ENCODE measurements at places on chromosomes 4 and X.

- DNase-seq = no peak
Observed at GRCh38 chrX:136126872-136127406, 20.4 kb upstream of the FHL1 start.

GRCh38 chrX:19446397-19446796 lies 68.9 kb downstream of the MAP3K15 start:
- no peak for DNase-seq

DNA sequence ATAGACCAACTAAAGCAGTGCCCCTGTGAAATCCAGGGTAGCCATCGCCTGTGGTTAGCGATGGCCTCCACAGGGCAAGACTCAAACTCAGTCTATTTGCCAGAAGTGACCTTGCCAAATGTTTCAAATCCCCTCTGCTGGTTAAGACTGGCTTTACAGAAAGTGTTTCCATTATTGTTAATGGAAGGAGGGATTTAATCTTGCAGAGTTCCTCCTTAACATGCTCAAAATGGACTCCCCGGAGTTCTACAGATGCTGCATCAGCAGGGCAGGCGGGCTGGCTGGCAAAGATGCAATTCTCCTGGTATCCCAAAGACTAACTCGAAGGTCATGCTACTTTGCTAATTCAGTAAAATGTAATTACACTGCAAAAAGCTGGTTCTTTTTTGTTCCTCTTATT lies 313.0 kb upstream of the SLC7A11 start:
- no peak for DNase-seq

- no peak for DNase-seq
Observed at GRCh38 chr4:165170819-165171218, 36.5 kb upstream of the KLHL2 start.

GRCh38 chr4:5976431-5976830 lies 41.8 kb downstream of the C4orf50 start:
- no peak for DNase-seq

- DNase-seq = no peak
Observed at GRCh38 chrX:72624194-72624593, 51.6 kb upstream of the HDAC8 start.

DNA sequence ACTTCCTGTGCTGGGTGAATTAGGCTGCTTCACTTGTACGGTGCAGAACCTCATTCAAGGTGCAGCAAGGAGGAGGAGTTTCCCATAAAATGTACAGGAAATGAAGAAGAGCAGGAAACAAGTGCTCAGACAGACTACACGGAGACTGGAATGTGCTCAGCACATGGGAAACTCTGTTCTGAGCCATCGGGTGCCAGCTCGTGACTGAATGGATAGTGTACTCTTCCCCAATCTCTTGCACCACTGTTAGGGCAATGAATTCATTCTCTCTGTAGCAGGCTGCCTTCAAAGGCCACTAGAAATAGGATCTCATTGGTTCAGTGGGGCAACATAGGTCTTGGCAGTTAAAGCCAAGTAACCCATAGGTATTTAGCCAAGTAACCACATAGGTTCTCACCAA lies 200.0 kb upstream of the LDB2 start:
- no peak for DNase-seq

DNA sequence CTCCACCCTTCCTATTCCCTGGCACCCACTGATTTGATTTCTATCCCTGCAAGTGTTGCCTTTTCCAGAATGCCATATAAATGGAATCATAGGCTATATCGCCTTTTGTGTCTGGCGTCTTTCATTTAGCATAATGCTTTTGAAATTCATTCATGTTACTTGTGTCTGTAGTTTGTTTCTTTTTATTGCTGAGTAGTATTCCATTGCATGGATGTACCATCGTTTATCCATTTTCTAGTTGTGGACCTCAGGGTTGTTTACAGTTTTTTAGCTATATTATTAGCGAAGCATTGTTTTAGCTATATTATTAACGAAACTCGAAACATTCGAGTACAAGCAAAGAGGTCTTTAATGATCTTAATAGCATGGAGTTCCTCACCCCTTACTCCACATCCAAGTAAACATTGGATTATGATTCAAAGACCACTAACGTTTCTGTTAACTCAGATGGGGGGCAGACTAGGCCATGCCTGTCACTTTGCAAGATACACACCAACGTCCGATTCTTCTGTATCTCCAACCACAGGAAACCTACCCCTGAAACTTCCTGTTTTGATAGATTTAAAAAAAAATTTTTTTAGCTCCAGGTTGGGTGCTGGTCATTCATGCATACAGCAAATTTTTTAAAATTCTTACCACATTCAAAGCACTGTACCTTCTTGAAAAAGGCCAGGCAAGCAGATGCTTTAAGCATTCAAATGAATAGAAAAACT lies 1.1 kb downstream of the DCK start:
- DNase-seq = peak; percentile 18
